ENCODE measurements at places on chromosomes 11 and 22.

- no peak for DNase-seq
Observed at GRCh38 chr22:41367680-41368542, 13.8 kb upstream of the TEF start.

DNA sequence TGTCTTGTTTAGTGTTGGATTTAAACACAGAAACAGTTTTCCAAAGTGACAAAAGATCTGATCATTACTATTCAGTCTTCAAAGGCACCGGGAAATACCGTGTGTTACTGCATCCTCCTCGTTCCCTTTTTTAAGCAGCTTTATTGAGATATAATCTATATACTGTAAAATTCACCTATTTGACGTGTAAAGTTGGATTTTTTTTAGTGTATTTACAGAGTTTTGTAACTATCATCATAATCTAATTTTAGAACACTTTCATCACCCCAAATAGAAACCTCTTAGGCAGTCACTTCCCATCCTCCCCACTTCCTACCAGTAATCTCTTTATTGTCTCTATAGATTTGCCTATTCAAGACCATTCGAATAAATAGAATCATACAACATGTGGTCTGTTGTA, 1.4 kb downstream of the ANO5 start:
- no peak for DNase-seq

DNA sequence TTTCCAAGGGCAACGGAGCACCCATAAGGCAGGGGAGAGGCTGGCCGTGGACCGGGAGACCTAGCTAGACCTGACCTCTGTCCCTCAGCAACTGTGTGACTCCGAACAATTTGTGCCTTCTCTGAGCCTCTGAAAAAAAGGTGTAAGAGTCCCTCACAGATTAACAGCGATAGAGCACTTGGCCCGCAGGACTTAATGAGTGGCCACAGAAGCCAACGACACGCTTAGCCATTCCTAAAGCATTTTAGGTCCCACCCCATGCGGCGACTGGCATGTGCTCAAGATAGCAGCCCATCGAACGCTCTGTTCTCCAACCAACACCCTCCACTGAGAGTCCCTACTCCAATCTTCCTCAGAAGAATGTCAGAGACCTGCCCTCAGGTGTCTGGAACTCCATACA, 1.5 kb downstream of the SULT4A1 start:
- no peak for DNase-seq

- no peak for DNase-seq
Observed at GRCh38 chr22:50089682-50090411, at the start of gene MOV10L1. TSS of gene MOV10L1 (plus strand) at chr22:50090006. CDS start at chr22:50090089, 83 bp downstream.

DNA sequence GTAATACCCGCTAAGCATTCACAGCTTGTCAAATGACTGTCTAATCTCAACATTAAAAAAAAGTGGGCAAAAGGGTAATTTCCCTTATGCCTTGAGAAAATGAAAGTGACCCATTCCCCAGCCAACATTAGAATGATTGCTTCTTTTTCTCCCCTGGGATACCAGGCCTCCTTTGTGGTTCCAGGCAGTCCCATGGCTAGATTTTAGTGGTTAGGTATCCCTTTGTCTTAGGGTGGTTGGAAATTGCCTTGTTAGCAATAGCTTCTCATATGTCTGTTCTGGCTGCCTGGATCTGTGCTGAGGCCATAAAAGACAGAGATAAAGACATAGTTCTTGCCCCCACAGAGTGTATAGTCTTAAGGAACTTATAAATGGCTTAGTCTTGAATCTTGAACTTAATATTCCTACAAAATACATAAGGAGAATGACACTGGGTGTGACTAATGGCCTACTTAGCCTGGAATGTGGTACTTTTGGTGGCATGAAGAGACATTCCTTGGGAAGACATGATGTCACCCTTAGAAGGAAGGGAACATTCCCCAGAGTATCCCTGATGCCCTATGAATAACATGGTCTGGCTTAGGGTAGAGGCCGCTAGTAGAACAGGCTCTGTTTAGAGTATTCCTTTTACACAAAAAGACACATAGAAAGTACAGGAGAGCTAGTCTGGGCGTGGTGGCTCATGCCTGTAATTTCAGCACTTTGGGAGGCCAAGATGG, 90.3 kb downstream of the ZBTB16 start:
- no peak for DNase-seq

DNA sequence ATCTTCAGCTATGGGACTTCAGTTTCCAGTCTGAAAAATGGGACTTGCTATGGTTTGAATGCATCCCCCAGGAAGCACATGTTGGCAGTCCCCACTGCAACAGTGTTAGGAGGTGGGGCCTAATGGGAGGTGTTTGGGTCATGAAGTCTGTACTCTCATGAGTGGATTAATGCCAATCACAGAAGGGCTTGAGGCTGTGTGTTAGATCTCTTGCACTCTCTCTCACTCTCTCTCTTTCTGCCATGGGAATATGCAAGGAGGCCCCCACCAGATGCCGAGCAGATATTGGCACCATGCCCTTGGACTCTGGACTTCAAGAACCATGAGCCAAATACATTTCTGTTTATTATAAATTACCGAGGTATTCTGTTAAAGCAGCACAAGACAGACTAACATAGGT, 7.8 kb upstream of the AP1B1 start:
- DNase-seq, result no peak

- DNase-seq, result peak; percentile 79
Observed at GRCh38 chr22:19174106-19175025, 4.2 kb downstream of the SLC25A1 start.

DNA sequence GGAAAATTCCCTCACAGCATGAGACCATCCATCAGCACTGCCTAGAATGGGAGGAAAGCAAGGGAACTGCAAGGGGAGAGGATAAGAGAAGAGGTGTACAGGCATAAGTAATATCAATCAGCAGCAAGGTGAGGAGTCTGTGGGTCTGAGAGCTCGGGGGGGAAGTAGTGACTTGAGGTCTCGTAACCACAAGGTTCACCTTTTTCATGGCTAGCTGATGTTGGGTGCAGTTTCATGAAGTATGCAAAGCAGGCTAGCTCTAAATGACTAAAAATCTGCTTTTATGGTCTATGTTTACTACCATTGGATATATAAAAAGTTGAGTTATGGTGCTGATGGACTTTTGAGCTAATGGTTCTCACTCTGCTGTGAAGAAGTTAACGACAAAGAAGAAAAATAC, 35.8 kb downstream of the OR4C6 start:
- DNase-seq, result no peak

GRCh38 chr22:47056361-47056760, 293.9 kb downstream of the TBC1D22A start:
- no peak for DNase-seq

GRCh38 chr11:96073536-96073935, 149.6 kb upstream of the MTMR2 start:
- DNase-seq, result no peak

- no peak for DNase-seq
Observed at GRCh38 chr11:15825976-15826650, 530.2 kb downstream of the SOX6 start.

DNA sequence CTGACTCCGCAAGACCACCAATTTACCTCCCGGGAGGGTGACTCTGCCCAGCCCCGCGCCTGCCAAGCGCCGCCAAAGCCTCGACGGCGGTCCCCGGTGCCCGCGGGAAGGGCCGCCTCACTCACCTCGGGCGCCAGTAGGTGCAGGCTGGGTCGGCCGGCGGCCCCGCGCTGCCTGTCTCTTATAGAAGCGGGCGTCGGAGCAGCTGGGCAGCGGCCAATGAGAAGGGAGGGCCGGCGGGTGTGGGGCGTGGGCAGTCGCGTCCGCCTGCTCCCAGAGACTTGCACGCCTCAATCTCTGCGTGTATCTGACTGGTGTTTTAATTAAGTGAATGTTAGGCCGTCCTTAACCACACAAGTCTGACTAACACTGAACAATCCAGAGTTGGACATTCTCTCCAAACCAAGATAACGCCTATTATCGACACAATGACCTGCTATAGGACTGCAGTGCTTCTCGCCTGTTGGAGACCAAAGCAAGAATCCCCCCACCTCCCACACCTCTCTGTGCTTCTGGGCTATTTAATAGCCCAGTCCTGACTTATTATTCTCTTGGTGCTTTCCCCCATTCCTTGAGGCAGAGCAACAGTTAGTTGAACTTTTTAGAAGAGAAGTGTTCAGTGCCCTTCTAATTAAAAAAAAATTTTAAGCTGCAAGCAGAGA, at the start of gene TPH1:
TPH1 (minus strand) TSS at position 154 of the 662 bp plus-strand sequence. CDS start 5,507 bp downstream, outside the sequence.
- DNase-seq, result peak; percentile 65

- DNase-seq, result peak; percentile 56
Observed at GRCh38 chr22:44455151-44455962, 42.7 kb downstream of the RTL6 start.

GRCh38 chr11:15159085-15159484, 44.4 kb downstream of the INSC start:
- DNase-seq, result no peak

DNA sequence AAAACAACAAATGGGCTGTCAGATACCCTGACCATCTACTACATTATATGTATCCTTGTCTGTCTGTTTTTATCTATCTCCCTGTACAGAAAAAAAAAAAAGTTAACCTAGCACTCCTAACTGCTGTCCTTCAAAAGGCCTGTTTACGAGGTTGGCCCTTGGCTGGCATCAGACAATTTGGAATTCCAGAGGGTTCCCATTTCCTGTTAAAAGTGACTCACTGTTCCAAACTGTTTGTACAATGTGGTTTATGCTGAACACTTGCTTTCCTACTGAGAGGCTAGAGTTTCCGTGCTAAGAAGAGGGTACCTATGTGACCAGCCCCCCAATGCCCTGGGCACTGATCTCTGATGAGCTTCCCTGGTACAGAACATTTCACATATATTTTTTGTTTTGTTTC, 65.9 kb upstream of the HMGXB4 start:
- no peak for DNase-seq

DNA sequence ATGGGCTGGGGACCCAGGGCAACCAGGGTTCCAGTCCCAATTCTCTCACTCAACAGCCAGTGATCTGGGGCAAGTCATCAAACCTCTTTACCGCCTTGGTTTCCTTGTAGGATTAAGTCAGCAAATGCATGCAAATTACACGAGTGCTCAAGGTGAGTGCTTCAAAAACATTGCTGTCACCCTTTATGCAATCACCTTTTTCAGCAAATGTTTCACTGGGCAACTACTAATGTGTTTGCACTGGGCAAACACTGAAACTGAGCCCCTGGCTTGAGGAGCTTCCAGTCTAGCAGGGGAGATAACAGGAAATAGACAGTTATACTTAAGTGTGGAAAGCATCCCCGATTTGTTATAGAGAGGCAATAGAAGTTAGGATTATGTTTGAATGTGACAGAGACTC, 37.7 kb upstream of the DMC1 start:
- no peak for DNase-seq

DNA sequence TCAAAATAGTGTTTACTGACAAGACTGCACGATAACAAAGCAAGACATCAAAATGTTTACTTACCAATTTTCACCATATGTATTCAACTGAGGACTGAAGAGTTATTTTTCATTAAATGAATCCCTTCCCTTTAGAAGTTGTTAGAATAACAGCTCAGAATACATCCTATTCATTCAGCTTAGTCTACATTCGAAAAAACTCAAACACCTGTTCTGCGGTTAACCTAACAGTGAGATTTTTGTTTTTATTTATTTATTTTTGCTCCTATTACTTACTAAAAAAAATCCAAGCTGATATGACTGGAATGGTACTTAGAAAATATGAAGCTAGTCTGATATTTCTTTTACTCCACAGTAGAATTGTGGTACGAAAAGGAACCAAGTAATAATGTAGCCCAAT, 10.0 kb downstream of the KCNA4 start:
- DNase-seq, result no peak

- DNase-seq, result no peak
Observed at GRCh38 chr11:59800390-59801025, 10.1 kb downstream of the MRPL16 start.

DNA sequence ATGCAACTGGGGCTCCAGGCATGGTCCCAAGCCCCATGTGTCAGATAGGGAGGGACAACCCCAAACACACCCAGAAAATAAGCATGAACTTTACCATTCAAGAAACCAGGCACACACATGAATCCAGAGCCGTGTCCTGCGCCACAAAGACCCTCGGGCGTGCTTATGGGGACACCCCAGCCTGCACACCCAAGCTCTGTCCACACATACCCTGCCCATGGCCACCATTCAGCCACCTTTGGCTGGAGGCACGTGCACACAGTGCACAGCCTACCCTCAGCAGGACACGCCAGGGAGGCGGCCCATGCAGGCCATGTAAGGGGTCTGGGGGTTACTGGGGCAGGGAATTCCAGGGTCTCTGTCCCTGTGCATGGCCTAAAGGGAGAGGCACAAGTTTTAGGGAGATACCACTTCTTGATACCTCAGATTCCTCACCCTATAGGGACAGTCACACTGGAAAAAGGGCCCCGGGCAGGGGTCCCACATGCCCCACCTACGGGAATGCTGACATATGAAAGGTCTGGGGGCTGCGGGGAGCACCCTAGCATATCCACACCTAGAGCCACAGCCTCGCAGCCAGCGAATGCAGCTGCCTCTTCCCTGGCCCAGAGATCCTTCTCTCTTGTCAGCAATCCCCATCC, 20.6 kb downstream of the PACSIN2 start:
- peak; percentile 51 for DNase-seq
